RCC 7860 (cell line): ENCODE measurements at places on chromosomes 3 and 15.

GRCh38 chr15:78241017-78241416, 6.7 kb upstream of the ACSBG1 start:
- DNase-seq: peak; percentile 38

GRCh38 chr3:134346744-134347143, 27.5 kb downstream of the AMOTL2 start:
- no peak for DNase-seq

GRCh38 chr3:27544372-27544865, 60.2 kb upstream of the SLC4A7 start:
- peak; percentile 9 for DNase-seq

DNA sequence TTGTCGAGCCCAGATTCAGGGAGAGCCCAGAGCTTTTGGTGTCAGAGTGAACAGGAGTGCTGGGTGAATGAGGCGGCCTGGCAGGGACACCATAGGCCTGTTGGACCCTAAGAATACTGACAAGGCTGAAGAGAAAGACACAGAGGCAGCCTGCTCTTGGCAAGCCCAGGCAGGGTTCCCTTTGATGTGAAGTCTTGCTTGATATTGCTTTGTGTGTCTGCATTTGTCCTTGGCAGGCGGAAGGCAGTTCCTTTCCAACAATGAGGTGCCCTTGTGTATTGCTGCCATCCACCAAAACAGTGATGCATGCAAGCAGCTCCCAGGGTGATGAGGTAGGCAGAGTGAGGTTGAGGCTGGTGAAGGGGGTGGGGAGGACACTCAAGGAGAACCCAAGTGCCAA, 152.7 kb upstream of the TSC22D2 start:
- DNase-seq: no peak

- DNase-seq: no peak
Measured at GRCh38 chr3:155241579-155241978, 51.9 kb downstream of the STRIT1 start.

DNA sequence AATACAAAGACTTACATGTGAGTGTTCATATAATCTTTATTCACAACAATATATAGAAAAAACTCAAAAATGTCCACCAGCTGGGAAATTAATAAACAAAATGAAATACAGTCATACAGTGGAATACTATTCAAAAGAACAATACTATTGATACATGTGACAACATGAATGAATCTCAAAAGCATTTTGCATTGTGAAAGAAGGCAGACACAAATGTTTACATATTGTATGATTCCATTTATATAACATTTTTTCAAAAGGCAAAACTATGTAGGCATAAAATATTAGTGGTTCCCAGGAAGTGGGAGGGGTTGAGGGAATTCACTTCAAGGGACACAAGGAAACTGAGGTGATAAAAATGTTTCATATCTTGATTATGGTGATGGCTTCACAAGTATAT, 303.2 kb downstream of the CTNNB1 start:
- no peak for DNase-seq

DNA sequence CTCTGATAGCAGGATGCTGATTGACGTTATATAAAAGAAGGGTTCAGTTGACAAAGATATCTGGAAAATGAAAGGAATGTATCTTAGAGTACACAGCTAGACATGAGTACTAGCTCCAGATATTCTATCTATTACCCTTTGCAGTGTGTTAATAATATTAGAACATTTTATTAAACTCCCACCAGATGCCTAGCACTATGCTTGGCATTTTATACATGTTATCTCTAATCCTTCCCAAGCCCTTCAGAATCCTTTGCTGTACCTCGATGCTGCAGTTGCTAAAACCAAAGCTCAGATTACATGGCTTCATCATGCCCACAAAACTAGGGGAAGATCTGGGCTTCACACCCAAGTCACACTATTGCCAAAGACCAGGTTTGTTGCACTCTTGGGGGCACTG, 350.1 kb upstream of the AZI2 start:
- DNase-seq: no peak

- no peak for DNase-seq
Measured at GRCh38 chr3:43865887-43866528, 175.3 kb downstream of the ABHD5 start.

GRCh38 chr3:161854232-161854771, 357.7 kb downstream of the OTOL1 start:
- peak; percentile 82 for DNase-seq
